ENCODE measurements at places on chromosomes 7 and 10.

- DNase-seq: no peak
These were observed 807 bp upstream of the MINPP1 start for GRCh38 chr10:87503886-87504285.

DNA sequence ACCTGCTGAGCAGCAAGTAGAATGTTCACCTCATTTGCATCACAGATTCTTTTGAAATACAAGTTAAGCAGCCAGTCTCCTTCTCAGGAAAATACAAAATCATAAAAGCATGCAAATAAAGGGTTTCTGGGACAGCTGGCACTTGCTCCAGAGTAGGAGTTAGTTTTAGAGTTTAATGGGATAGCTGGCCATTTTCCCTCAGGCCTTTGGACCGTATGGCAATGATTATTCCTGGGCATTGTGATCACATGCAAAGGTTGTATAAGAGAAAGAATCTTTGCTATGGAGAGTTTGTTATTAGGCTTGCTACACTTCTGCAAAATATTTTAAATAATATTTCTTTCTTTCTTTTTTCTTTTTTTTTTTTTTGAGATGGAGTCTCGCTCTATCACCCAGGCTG, 240.8 kb downstream of the CDK14 start:
- no peak for DNase-seq

DNA sequence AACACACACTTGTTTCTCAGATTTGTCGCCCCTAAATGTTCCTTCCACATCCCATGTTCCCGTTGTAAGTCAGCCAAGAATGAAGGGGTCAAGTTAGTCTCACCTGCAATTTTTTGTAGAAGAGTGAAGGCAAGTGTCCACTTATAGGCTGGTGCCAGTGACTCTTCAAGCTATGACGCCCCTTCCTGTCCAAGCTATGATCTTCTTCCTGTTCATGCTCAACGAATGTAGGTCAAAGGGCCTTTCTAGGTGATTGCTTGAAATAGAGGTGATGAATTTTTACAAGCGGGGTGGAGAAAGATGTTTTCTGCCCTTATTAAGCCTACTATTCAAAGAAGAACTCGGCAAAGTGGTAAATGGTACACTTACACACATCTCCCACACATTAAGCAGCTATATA, 41.0 kb downstream of the CDK1 start:
- no peak for DNase-seq

DNA sequence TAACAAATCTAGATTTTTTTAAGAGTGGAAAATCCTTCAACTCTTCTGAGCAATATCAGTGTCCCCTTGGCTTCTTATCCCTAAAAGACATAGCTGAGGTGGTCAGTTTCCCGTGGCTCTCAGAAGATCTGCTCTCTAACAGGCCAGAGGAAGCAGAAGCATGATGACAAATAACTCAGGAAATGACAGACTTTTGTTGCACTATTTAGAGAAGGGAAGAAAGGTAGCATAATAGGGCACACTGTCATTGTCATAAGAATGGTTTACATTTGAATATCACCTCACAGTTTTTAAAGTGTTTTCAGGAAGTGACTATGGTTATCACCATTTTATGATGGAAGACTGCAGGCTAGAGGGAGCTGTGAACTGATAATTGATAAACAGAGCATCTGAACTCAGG, 33.6 kb upstream of the RAPGEF5 start:
- no peak for DNase-seq

DNA sequence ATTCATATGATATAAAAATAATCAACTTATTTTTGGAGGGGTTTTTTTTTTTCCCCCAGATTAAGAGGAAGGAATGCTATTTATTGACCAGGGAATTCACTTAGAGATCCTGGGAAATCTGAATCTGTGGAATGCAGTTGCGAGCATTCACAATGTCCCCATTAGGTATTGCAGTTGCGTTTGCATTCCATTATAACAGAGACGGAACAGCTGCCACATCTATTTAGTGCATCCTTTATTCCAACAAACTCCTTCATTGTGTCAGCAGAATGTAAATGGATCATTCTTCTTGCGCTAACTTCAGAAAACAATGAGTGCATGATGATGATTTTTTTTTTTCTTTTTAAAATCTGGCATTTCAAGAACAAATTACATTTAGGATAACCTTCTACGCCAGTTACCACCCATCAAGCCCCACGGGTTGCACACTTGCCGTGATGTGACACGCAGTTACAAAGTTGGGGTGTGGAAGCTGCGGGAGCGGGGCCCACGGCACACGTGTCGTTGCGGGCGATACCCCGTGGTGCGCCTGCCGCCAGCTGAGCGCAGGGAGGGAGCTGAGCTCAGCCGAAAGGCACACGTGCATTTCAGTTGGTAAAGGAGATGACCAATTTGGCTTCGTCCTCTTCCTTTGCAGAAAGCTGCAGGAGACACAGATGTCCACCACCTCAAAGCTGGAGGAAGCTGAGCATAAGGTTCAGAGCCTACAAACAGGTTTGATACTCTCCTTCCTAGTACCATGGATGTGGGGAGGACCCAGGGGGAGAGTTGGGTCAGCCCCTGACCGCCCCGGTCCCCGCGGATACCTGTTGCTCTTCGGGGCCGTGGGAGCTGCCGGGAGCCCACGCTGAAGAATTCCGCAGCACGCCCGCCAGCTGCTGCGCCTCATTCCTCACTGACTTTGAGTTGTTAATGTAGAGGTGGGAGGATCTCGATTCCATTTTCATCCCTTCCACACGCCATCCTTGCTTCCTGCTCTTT, 175.3 kb upstream of the SH2B2 start:
- DNase-seq: no peak

- DNase-seq: no peak
These were observed 49.1 kb downstream of the APBB1IP start for GRCh38 chr10:26486990-26487850.

- no peak for DNase-seq
These were observed 201.6 kb upstream of the LRRN3 start for GRCh38 chr7:110889335-110889734.
